ENCODE measurements at places on chromosomes 1 and 21.
A peak's percentile ranks its signal among the peaks of the same experiment; 100 is the strongest.

GRCh38 chr1:18710002-18710401 lies 79.4 kb downstream of the PAX7 start:
- no peak for DNase-seq

- no peak for DNase-seq
These were observed 21.1 kb downstream of the ERRFI1 start for GRCh38 chr1:8004803-8005573.

GRCh38 chr21:44818640-44819011 lies 764 bp upstream of the SUMO3 start:
- no peak for DNase-seq

GRCh38 chr1:26109229-26110164 lies 2.1 kb upstream of the PDIK1L start:
- no peak for DNase-seq

GRCh38 chr1:199204231-199204630 lies 565.4 kb downstream of the PTPRC start:
- DNase-seq, result no peak

- DNase-seq, result no peak
These were observed 45.3 kb upstream of the CDC7 start for GRCh38 chr1:91455334-91455733.

GRCh38 chr21:29374481-29374880 lies 75.8 kb downstream of the BACH1 start:
- no peak for DNase-seq

DNA sequence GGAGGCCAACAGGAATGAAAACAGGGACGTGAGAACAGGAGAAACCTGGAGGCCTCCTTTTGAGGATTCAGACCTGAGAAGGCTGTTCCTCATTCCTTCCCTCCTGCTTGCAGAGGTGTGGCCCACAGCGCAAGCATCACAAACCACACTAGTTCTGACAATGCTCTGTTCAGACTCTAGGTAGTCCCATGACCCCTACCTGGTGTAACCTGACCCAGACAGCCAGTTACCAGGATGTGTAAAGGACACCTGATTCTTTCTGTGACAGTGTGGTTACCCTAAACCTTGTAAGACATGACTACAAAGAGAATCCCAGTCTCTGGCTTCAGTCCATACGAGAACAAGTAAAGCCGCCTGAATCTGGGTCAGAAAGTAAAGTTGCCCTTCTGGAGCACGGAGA lies 3.2 kb downstream of the MECR start:
- DNase-seq, result no peak

GRCh38 chr1:20981915-20982314 lies 194.8 kb downstream of the EIF4G3 start:
- no peak for DNase-seq

DNA sequence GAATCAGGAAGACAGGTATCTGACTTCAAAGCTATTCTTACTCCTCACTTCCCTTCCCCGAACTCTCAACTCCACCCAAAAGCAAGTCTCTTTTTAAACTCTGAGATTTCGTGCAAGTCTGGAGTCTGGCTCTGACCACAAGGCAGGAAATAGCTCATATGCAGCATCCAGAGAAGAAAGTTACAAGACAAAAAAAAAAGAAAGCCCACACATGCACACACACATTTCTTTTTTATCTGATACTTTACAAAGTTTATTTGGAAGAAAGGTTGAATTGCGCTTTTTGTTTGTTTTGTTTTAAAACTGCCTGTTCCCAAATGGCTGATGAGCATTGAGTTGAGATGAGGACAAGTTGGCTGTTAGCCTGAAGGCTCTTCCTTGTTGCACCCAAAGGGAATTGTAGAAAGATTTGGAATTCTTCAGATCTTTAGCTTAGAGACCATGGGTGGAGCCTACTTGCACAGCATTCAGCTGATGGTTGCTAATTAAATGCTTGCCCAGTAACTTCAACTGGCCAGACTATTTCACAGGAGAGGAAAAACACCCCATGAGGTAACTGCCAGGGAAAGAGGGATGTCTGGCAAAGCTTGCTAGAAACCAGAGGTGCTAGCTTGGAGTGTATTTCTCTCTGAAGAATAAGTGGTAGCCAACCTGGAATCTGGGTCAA lies 490.3 kb downstream of the TTLL7 start:
- no peak for DNase-seq

GRCh38 chr1:33928251-33928650 lies 64.4 kb downstream of the HMGB4 start:
- no peak for DNase-seq

DNA sequence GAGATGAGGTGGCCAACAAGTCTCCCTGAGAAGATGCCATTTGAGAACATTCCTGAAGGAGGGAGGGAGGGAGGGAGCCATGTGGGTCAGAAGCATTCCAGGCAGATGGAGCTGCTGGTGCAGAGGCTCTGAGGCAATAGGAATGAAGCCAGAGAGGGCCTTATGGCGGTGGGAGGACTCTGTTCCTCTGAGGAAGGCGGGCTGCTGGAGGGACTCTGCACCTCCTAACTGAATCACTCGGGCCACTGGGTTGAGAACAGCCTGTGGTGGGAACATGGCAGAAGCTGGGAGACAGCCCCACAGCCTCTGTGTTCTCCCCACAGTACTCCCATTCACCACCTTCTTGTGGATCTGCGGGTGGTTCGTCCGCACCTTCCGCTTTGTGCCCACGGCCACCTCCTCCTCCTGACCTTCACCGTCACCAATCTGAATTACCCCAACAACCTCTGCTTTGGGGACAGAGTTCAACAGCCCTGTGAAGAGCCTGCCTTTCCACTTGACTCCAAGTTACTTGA lies 2.4 kb upstream of the TMEM125 start:
- DNase-seq, result no peak

DNA sequence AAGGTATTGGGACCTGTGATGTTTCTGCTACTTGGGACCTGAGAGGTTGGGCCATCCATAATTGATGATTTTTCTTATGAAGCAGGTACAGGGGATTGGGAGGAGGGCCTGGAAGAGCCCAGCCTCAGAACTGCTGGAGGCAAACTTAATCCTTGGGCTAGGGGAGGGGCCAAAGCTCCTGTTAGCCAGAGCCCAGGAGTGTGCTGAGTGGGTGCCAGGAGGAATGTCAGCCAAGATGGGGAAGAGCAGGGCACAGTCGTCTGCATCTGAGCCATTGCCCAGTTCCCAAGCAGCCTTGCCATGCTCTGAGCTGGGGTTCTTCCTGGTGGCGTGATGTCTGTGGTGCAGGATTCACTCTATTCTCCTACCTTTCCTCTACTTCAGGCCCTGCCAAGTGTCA lies 5.8 kb downstream of the MAPKAPK2 start:
- no peak for DNase-seq

DNA sequence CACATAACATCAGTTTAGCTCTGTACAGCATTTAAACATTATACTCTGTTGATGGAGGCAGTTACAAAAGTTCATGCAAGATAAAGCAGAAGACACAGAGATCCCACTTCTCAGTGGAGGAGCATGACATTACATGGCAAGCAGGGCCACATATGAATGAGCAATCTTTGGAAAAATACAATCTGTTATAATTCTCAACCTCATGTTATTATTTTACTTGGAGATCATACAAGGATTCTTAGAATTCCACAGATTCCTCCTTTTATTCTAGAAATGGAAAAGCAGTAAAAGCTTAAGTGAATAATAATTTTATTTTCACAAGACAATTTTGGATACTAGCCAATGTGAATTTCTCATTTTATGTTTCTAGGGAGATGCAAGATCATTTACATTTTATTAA lies 66.6 kb downstream of the IFI44 start:
- DNase-seq, result no peak

GRCh38 chr1:187759825-187760333 lies 931.1 kb downstream of the PLA2G4A start:
- DNase-seq, result no peak

DNA sequence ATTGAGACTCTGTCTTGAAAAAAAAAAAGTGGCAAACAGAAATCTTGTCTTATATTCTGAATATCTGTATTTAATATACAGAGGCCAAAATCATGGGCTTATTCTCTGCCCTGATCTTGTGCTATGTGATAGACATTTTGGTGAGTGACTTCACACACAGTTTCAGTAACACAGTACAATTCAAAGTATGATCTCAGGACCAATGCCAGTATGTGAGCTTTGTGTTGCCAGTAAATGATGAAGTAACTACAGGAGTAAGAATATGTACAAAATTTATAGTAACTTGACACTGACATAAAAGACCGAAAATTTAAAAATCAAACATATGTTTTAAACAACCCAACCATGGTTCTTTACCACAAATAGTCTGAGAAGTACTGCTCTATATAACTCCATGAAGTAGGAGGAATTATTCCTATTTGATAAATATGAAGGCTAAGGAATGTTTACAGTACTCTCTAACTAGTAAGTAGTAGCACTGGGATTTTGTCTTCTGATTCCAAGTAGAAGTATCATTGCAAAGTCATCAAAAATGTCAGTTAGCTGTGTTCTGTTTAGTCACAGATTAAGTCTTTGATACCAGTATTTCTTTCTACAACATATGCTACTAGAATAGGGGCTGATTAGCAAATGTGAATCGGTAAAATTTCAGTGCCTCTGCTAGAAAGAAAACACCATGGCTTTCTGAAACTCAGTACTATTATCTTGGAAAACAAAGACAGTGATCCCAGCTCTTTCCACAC lies 25.3 kb downstream of the DPH5 start:
- DNase-seq, result no peak

- no peak for DNase-seq
These were observed 16.3 kb downstream of the ACBD6 start for GRCh38 chr1:180486092-180486491.

DNA sequence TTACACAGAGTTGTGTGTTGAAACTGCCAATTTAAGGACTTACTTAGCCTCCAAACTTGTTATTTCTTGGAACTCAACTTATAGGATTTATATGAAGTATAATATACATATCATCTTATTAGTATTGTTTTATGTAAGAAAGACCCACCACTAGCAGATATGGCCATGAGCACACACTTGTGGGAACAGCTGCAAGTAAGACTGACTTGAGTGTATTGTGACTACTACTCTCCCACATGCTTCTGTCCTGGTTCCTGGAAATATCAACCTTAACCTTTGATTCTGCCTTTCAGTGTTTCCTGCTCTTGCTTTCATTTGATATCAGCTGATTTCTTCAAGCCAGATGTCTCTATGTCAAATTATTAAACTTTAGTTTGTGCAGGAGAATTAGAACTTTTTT lies 175.3 kb downstream of the MAGI3 start:
- DNase-seq, result no peak

- DNase-seq, result no peak
These were observed 7.1 kb upstream of the CRYBG2 start for GRCh38 chr1:26360807-26361604.

- DNase-seq, result no peak
These were observed 101.1 kb upstream of the HNRNPU start for GRCh38 chr1:244965185-244966030.

DNA sequence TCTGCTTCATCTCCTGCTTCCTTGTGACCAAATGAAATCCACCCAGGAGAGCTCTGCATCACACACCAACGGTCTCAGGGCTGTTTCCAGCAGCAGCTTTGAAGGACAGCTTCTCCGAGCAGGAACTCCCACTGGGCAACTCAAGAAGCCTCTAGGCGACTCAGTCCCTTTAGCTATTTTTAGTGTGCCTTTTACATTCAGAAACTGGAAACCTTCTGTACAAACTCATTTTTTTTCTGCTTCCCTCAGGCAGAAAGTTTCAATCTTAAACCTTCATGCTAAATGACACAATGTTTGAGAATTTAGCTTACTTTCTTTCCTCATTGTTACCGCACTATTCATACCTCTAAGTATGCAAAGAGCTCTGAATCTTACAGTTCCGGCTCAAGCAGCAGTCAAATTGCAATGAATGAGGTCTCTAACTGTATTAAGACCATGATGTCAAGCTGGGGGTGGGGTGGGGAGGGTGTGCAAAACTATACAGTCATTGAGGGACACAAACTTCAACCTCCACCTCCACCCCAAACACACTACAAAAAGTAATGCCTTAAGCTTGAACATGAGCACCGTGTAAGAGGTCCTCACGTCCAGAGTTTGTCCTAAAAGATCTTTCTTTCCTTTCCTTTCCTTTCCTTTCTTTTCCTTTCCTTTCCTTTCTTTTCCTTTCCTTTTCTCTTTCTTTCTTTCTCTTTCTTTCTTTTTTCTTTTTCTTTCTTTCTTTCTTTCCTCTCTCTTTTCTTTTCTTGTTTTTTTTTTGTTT lies 16.4 kb upstream of the TARBP1 start:
- no peak for DNase-seq

DNA sequence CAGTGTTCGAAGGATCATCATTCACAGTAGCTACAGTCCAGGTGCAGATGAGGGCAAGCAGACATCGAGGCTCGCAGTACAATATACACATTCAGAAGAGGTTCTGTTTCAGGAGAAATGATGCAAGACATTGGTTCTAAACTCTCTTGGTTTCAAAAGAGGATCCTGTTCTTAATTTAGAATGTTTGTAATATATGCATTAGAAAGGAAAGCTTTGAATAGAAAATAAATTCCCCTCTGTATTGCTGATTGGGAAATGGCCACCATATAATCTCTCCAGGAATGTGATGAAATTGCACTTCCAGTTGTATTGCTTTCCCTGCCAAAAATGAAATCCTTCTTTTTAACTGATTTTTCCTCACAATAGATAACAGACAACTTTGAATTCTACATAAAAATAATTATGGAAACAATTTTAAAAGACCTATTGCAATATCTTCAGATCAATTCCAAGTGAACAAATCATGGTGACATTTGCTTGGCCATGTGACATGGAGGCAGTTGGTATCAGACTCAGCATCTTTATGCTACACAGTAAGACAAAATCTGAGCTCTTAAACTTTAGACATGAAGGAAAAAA lies 27.6 kb upstream of the SIPA1L2 start:
- DNase-seq, result no peak

DNA sequence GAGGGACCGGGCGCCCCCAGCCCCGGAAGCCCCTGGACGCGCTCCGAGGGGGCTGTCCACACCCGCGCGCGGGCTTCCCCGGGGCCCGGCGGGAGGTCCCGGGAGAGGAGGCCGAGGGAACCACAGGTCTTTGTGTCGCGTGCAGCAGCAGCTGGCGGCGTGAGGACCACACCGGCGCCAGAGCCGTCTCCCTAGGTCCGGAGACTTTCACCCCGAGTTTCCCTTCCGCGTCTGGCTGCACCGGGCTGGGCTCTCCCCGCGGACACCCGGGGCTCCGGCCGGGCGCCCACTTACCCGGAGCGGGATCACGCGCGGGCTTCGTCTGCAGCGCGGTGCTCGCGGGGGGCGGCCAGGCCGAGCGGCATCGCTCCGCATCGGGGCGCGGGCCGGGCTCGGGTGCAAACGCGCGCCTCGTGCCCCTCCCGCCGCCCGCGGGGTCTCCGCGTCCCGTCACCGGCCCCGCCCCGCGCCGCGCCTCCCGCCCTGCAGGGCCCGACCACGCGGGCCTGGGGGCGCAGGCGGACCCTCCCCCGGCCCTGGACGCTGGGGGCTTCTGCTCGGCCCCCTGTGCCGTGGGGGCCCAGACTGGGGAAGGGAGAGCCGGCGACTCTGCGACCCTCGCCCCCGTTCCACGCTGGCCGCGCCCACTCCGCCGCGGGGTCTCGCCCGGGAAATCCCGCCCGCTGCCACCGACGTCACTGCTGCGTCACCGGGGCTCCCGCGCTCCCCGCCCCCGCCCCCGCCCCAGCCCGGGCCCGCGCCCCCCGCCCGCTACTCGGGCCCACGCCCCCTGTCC lies at the start of gene GNG4:
Gene GNG4 (minus strand): TSS at position 417 of the 796 bp plus-strand sequence. CDS start 65,946 bp downstream, outside the sequence.
- DNase-seq, result no peak

GRCh38 chr1:41144285-41144684 lies 97.8 kb downstream of the SCMH1 start:
- no peak for DNase-seq

GRCh38 chr1:151710187-151710840 lies 6.3 kb downstream of the CELF3 start:
- DNase-seq, result peak; percentile 84
